ENCODE measurements at places on chromosomes 5 and 9.

GRCh38 chr9:13491493-13492424 lies 212.3 kb upstream of the MPDZ start:
- no peak for DNase-seq

- no peak for DNase-seq
Observed at GRCh38 chr5:32355686-32356085, 42.9 kb upstream of the MTMR12 start.

DNA sequence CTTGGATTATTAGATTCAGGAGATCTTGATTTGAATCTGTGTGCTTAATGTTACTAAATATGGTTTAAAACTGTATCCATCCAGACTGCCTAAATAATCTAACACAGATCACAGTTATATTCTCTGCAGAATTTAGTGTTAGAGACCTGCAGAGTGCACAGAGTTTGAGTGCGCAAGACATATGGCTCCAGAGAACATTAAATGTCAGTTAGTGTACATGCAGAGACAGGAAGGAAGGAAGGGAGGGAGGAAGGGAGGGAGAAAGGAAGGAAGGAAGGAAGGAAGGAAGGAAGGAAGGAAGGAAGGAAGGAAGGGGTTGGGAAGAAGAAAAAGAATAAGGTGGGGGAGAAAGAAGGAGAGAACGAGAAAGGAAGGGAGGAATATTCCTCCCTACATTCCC lies 210.0 kb upstream of the COX7C start:
- DNase-seq: no peak

DNA sequence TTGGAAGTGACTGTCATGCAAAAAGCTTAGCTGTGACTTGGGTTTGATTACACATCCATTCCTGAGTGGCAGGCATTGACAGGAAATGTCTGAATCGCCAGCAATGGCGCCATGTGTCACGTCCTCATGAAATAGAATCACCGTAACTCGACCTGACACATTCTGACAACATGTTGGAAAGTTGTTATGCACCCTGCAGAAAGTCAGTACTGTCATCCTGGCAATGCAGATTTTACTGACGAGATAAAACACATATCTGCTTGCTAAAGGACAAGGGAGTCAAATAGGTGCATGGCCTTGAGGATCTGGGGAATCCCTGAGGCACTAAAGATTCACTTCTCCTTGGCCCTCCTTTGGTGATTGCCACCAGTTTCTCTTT lies 344.2 kb downstream of the SPATA31D1 start:
- no peak for DNase-seq

- no peak for DNase-seq
Observed at GRCh38 chr9:110116543-110116885, 91.4 kb downstream of the C9orf152 start.

DNA sequence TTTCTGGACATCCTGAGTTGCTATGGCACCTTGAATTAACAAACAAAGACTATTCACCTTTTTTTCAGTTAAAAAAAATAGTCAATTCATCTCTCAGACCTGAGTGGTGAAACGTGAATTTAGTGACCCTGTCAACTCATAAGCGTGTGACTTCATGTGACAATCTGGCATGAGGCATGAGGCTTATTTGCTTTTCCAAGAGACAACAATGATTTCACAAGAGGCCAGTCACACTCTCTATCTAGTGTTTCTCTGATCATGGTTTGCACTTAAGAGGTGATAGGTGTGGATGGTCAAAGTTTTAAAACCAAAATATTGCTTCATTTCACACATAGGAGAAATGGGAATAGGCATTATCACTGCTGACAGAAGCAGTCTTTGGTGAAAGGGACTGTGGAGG lies 559.6 kb upstream of the ACO1 start:
- no peak for DNase-seq

- DNase-seq: no peak
Observed at GRCh38 chr9:78133751-78134150, 102.1 kb upstream of the CEP78 start.

- no peak for DNase-seq
Observed at GRCh38 chr9:138072897-138073296, 195.3 kb downstream of the CACNA1B start.

DNA sequence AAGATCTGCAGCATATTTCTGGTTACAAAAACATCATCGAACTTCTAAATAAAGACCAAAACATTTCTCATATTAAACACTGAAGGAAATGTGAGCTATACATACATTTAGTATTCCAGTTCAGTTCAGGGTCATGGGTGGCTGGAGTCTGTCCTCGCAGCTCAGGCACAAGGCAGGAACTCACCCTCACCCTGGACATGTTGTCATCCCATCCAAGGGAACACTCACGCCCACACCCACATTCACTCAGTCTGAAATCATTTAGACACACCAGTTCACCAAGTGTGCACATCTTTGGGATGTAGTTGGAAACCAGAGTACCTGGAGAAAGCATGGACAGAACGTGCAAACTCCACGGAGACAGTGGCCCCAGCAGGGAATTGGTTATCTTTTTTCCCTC lies 481.0 kb downstream of the RASEF start:
- DNase-seq: no peak

- DNase-seq: peak; percentile 28
Observed at GRCh38 chr5:179866241-179867078, 7.8 kb upstream of the MRNIP start.

- no peak for DNase-seq
Observed at GRCh38 chr9:91045041-91045440, 243.4 kb downstream of the SYK start.

GRCh38 chr9:126160067-126160853 lies 166.4 kb upstream of the MVB12B start:
- DNase-seq: no peak

- no peak for DNase-seq
Observed at GRCh38 chr9:127277099-127277498, 12.5 kb downstream of the GARNL3 start.

DNA sequence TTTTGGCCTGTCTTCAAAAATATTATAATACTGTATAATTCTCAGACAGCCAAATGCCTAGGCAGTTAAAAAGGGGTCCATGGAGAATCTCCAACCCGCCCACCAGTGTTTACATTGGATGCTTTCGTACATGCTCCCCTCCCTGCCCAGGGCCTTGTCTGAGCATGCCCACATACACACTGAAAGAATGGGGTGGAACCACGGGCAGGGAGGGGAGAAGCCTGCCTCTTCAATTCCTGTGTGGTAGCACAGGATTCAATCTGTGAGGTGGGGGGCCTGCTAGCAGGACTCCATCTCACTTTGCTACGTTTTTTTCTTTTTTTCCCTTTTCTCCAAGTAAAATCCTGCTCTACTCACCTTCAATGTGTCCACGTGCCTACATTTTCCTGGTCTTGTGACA lies 314.7 kb upstream of the GRAMD2B start:
- DNase-seq: no peak

DNA sequence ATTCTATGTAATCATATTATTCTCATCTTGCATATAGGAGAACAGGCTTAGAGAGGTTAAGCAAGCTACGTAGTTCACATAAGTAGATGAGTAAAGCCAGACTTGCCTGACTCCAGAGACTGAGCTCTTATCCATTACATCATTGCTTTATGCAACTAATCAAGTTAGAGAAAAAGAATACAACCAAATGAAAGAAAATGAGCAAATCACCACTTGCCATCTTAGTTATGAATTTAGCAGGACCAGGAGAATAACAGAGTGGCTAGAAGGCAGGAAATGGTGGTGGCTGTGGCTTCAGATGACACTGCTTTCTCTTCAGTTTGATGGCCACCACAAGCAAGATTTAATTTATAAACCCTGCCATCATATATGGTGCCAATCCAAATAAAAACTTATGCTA lies 26.6 kb downstream of the POC5 start:
- DNase-seq: no peak

DNA sequence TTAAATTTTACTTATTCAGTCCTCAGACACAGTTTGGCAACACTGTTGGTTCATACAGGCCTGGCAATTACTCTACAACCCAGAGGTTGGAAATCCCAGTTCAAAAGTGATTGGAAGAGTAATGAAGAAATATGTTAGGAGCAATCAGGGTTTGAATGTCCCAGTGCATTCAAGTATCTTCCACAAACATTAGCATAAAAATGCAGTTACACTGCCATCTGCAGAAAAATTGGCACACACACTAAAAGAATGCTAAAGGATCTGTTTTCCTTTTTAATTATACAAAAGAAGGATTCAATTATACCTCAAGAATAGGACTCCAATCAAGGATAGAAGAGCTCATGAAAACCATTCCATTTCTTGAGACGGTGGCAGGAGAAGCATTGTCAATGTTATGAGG lies 130.2 kb downstream of the DNAH5 start:
- no peak for DNase-seq

- no peak for DNase-seq
Observed at GRCh38 chr5:1824903-1825841, 24.0 kb downstream of the NDUFS6 start.

DNA sequence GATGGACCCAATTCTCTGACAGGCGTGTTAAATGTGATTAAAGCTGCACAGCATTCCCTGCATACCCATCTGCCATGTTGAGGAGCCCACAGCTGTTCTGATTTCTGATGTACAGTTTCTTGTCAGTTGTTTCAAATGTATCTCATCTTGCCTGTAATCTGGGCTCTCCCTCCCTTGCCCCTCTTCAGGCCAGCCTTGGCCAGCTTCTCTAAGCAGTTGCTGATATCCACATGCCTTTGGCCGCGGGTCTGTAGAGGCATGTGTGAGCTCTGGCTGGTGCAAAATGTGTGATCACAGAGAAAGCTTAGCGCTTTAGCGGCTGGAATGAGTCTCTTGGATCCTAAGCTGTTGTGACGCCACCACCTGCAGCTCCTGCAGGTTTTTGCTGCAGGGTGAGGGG lies 332.0 kb downstream of the MLLT3 start:
- DNase-seq: no peak

DNA sequence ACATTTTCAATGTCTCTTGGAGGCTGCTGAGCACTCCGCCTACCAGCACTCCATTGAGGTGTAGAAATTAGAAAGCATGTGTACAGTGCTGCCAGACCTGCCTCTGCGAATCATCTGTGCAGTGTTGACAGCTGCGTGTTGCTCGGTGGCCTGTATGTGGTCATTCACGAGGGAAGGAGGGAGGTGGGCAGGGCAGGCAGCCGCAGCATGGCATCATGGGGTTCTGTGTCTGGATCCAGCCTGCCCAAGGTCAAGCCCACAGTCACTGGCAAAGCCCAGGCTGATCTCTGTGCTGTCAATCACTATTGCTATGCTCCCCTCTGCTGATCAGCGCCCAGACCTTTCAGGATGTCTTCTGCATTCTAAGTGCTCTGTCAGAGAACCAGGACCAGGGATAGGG lies 8.0 kb upstream of the PDZD2 start:
- no peak for DNase-seq

DNA sequence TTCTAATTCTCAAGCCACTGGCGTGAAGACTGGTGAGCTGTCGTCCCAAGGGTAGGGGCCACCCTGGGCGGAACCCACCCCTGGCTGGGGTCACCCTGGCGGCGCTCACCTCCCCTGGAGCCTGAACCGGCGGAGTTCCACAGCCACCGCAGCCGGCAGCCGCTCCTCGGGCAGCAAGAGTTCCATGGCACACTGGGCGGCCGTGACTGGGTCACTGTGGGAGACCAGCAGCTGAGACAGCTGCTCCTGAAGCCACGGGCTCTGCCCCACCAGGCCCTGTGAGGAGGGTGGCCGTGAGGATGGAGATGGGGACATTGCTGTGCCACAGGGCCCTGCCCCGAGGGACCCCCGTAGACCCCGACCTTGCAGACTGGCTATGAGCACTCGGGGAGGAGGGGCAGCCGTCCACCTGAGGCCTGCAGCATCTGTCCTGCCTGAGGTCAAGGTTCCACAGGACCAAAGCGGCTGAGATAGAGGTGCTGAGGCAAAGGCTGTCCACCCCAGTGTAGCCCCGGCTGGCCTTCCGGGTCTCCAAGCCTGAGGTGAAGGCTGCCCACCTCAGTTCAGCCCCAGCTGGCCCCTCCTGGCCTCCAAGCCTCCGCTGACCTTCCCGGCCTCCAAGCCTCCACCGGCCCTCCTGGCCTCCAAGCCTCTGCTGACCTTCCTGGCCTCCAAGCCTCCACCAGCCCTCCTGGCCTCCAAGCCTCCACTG lies 50.6 kb upstream of the NRARP start:
- DNase-seq: no peak

DNA sequence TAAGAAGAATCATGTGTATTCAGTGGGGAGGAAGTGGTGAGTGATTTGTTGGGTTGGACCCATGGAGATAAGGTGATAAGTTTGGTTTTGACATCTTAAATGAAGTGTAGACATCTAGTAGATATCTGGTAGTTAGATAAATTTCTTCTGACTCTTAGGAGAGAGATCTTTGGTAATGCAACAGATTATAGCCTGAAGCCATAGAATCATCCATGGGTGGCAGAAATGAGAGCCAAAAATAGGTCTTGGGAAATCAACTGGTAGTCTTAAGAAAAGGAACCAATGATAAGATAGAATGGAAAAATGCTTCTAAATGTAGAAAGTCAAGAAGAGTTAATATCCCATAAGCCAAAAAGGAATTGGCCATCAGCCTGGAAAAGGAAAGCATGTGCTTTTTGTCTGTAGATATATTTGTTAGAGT lies 532.7 kb upstream of the GRAMD2B start:
- no peak for DNase-seq

DNA sequence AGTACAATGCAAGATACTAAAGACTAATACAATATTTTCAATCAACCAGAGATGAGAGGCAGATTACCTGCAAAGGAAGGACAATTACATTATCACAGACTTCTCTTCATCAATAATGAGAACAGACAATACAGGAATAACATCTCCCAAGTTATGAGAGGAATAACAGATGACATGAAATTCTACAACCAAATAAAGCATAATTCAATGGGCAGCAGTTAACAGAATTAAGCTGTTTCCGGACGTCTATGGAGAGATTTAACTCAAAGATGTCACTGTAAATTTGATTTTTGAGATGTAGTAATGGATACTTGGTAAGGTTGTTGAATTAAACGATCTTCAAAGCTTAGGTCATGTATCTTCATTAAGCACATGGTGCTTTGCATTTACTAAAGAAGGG lies 19.8 kb upstream of the PARP8 start:
- no peak for DNase-seq

DNA sequence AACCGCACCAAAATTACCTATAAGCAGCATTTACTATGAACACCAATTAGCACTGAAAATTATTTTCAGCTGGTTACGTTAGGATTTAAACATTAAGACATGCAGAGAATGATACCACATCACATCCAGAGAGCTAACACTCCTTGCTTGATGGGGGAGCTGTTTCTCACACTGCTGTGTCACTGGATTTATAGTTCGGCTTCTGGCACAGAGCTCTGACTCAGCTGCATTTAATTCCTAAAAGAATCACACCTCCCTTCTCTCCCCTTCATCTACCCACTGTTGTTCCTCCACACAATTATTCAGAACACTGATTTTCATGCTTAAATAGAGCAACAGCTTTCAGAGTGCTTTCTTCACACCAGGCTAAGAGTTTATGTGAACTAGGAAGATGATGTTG lies 82.6 kb upstream of the SV2C start:
- peak; percentile 39 for DNase-seq

- DNase-seq: no peak
Observed at GRCh38 chr9:110141227-110141793, 66.6 kb downstream of the C9orf152 start.

- DNase-seq: no peak
Observed at GRCh38 chr9:83449166-83449565, 89.0 kb downstream of the FRMD3 start.

All from caudate nucleus (tissue), 63 donors.